CD8-positive, alpha-beta memory T cell (primary cell): ENCODE measurements at places on chromosomes 7 and 10. TPM values are rescaled to one million over a fixed set of nuclear protein-coding genes. Genes with fewer than 3 reads are reported as not detected.

DNA sequence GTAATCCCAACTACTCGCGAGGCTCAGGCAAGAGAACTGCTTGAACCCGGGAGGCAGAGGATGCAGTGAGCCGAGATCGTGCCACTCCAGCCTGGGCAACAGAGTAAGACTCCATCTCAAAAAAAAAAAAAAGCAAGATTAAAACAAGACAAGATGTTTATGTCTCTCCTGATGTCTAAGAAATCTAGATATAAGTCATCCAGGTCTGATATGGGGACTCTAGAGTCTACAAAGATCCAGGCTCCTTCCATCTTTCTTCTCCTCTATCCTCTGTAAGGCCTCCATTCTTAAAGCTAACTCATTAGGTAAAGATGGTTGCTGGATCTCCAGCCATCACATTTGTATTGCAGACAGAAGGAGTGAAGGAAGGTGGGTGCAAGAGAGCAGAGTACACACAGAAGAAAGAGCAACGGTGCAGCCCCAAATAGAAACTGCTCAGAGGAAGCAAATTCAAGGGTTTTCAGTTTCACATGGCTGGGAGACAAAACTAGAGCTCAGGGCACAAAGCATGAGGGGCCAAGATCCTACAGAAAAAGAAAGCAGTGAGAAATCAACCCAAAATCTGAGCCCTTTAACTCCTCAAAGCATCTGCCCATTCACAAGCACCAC is 57.6 kb downstream of the USP6NL start:
- no peaks in the 10 kb centered on the region for H3K36me3 ChIP-seq
- H3K27ac ChIP-seq: no peak overlapping the region
- no peaks in the 10 kb centered on the region for H3K27me3 ChIP-seq

GRCh38 chr7:83504330-83504729 is 144.6 kb downstream of the SEMA3E start:
- no peak overlapping the region for H3K27ac ChIP-seq
- H3K4me3 ChIP-seq: no peak overlapping the region
- no peaks in the 10 kb centered on the region for H3K4me1 ChIP-seq
- H3K27me3 ChIP-seq: no peaks in the 10 kb centered on the region
- H3K36me3 ChIP-seq: no peaks in the 10 kb centered on the region

DNA sequence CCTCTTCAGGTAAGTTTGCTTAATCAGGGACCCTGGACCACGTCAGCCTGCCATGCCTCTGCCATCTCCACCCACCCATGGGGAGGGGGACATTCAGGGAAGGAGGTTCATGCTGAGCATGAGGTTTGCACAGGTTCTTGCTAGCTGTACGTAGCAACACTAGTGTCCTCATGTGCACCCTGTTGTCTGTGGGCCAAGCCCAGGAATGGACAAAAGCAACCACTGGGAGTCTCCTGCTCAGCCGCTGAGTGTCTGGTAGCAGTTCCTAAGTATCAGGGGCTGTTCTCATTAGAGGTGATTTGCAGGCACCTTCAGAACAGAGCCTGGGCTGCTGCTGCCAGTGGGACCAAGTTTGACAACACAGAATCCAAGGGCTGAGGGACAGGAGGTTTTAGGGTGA is 17.9 kb downstream of the CASP7 start:
- H3K27me3 ChIP-seq: no peaks in the 10 kb centered on the region
- no peaks in the 10 kb centered on the region for H3K4me1 ChIP-seq
- H3K27ac ChIP-seq: no peak overlapping the region

- H3K27me3 ChIP-seq: no peaks in the 10 kb centered on the region
- DNase-seq: no peak
Observed at GRCh38 chr7:120272261-120272660, 714 bp upstream of the KCND2 start.

DNA sequence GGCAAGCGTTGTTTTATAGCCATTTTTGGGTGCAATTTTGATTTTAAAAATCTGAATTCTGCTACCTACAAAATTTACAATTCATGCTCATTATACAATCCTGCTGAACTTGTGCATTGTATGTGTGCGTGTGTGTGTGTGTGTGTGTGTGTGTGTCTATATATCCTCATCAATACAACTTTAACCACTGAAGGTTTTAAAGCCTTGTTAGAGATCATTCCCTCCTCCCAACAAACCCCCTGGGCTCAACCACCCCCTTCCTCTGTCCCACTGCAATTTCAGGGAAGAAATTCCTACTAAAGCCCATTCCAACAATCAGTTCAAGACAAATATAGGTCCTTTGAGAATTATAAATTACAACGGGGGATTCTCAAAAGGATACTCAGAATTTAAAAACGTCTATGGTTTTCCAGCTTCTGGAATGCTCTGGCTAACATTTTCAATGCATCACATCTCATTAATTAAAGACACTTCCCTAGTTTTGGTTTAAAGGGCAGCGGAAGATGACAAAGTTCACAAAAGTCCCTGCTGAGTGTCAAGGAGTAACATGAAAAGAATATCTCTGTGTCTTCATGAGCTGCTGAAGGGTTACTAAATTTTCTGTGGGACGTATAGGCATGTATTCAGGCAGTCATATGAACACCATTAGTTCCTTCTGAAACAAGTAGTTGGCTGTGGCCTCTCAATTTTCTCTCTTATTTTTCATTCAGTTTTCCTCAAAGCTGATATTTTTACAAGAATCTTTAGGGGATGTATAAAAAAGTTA is 889 bp upstream of the SEMA3A start:
- no peaks in the 10 kb centered on the region for H3K27me3 ChIP-seq
- no peak overlapping the region for H3K27ac ChIP-seq
- peak overlapping the region; percentile 33 for H3K4me3 ChIP-seq
- DNase-seq: no peak
- H3K4me1 ChIP-seq: peaks cover 7% of the 10 kb centered on the region

DNA sequence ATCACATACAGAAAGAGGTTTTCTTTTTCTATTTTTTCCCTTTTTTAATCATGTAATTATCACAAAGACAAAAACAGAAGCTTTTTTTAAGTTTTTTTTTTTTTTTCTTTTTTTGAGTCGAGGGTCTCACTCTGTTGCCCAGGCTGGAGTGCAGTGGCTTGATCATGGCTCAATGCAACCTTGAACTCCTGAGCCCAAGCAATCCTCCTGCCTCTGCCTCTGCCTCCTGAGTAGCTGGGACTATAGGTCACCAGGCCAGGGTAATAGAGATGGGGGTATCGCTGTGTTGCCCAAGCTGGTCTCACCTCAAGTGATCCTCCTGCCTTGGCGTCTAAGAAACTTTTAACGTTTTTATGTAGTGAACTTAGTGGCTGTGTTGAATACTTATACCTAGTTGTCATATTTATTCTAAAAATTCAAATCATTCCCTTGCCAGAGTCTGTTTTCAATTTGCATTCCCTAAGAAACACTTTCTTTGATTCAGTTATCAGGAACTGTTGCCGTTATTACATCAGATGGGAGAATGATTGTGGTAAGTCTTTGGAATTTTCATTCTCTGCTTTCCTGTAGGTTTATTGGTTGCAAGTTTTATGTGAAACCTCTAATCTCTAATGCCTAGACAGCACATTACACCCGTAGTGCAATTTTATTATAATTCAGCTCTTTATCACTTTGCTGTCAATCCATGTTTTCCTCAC is 1.3 kb downstream of the LSM8 start:
- H3K36me3 ChIP-seq: peaks cover 15% of the 10 kb centered on the region
- H3K4me1 ChIP-seq: peaks cover 39% of the 10 kb centered on the region
- no peak for DNase-seq
- H3K4me3 ChIP-seq: peak overlapping the region; percentile 90
- H3K27ac ChIP-seq: peak overlapping the region; percentile 95

DNA sequence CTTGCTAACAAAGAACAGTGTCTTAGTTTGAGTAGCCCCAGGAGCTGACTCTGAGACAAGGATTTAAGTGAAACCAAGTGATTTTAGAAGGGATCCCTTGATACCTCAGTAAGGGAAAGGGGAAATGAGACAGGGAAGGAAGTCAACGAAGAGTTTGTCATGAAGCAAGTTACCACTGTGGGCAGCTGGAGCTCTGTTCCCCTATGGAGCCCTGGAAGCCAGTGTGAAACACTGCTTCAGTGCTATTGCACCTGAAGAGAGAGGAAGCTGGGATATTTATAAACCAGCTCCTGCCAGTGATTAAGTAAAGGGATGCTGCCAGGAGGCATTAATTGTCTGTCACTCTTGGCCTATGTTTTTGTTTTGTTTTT is 58.9 kb upstream of the WAPL start:
- H3K36me3 ChIP-seq: no peaks in the 10 kb centered on the region
- no peak overlapping the region for H3K27ac ChIP-seq
- H3K27me3 ChIP-seq: no peaks in the 10 kb centered on the region
- no peak for DNase-seq
- no peak overlapping the region for H3K4me3 ChIP-seq

- no peak overlapping the region for H3K4me3 ChIP-seq
- H3K27me3 ChIP-seq: no peaks in the 10 kb centered on the region
- H3K36me3 ChIP-seq: no peaks in the 10 kb centered on the region
- no peak for DNase-seq
- no peaks in the 10 kb centered on the region for H3K4me1 ChIP-seq
Observed at GRCh38 chr10:3054183-3054850, 13.0 kb upstream of the PFKP start.

GRCh38 chr7:119175911-119176627 is 951.6 kb downstream of the ANKRD7 start:
- no peaks in the 10 kb centered on the region for H3K36me3 ChIP-seq
- no peak overlapping the region for H3K4me3 ChIP-seq
- DNase-seq: no peak

DNA sequence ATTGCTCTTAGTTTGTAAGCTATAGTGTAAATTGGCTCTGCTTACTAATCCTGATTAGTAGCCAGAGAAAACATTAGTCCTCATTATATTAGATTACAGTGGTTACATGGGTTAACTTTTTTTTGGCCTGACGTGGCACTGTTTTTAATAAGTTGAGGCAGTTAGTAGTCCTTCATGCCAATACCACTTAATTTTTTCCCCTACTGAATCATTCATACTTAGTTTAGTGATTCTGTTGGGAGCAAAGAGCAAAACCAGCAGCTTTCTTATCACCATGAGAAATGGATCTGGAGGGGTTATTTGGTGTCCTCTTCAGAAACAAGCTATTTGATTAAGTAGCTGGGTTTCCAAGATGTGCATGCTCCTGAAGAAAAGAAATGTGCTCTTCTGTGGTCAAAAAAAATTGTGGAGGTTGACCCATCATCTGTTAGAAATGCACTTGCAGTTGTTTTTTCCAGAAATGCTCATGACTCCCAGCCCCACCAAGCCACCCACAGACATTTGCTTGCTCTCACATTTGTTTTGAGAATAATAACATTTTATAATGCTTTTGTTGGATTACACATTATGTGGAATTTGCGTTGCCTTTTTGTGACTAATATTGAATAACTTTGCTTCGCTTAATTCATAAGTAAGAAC is 258.5 kb downstream of the HDAC9 start:
- no peak overlapping the region for H3K27ac ChIP-seq
- H3K36me3 ChIP-seq: no peaks in the 10 kb centered on the region
- no peak for DNase-seq
- no peaks in the 10 kb centered on the region for H3K4me1 ChIP-seq
- H3K27me3 ChIP-seq: no peaks in the 10 kb centered on the region

GRCh38 chr7:66860767-66861166 is 60.3 kb upstream of the TMEM248 start:
- H3K4me1 ChIP-seq: no peaks in the 10 kb centered on the region
- H3K4me3 ChIP-seq: no peak overlapping the region
- DNase-seq: no peak
- H3K27me3 ChIP-seq: no peaks in the 10 kb centered on the region
- H3K27ac ChIP-seq: no peak overlapping the region
- H3K36me3 ChIP-seq: no peaks in the 10 kb centered on the region

GRCh38 chr10:122053314-122053713 is 64.4 kb downstream of the TACC2 start:
- no peaks in the 10 kb centered on the region for H3K27me3 ChIP-seq
- no peak overlapping the region for H3K27ac ChIP-seq
- no peaks in the 10 kb centered on the region for H3K4me1 ChIP-seq

- H3K4me1 ChIP-seq: no peaks in the 10 kb centered on the region
- H3K4me3 ChIP-seq: no peak overlapping the region
- no peak for DNase-seq
- H3K36me3 ChIP-seq: no peaks in the 10 kb centered on the region
- no peaks in the 10 kb centered on the region for H3K27me3 ChIP-seq
Observed at GRCh38 chr10:98642281-98642680, 195.5 kb upstream of the HPS1 start.

DNA sequence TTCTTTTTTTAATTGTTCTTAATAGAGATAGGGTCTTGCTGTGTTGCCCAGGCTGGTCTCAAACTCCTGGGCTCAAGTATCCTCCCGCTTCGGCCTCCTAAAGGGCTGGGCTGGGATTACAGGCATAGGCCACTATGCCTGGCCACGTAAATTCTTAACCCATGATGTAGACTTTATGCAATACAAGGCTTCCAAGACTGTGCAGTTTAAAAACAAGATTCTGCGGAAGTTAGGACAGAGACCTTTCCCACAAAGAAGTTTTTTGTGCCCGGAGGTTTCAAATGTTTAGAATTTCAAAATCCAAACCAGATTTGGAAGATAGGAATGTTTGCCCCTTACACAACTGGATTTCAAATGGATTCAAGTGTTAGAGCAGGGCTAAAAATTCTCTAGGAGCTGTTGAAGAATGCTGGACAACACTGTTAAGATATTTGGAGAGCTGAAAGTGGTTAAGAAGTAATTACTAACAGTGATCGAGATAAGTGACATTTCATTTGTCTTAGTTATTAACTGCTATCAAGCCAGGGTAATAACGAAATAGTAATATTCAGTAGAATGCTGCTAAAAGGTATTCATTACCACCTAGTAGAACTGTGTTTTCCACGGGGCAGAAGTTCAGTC is 7.4 kb downstream of the APBB1IP start:
- no peak for DNase-seq
- no peak overlapping the region for H3K4me3 ChIP-seq
- no peaks in the 10 kb centered on the region for H3K36me3 ChIP-seq
- H3K4me1 ChIP-seq: peaks cover 77% of the 10 kb centered on the region
- no peaks in the 10 kb centered on the region for H3K27me3 ChIP-seq

GRCh38 chr7:32062150-32062549 is 8.1 kb downstream of the PDE1C start:
- H3K4me3 ChIP-seq: no peak overlapping the region
- no peaks in the 10 kb centered on the region for H3K27me3 ChIP-seq
- DNase-seq: no peak
- no peaks in the 10 kb centered on the region for H3K4me1 ChIP-seq
- H3K36me3 ChIP-seq: no peaks in the 10 kb centered on the region

Gene PSD
- 2.5 TPM for total RNA-seq

Gene SLC18A3
- total RNA-seq: not detected

Gene ASB10
- not detected for total RNA-seq

Gene SAP25
- total RNA-seq: 13.9 TPM

Gene ZPBP
- total RNA-seq: 0.22 TPM

Gene ADRB1
- 0.50 TPM for total RNA-seq

Gene FGFBP3
- 3.1 TPM for total RNA-seq

Gene UNCX
- total RNA-seq: not detected

Gene JCAD
- total RNA-seq: 0.02 TPM

Gene TFR2
- total RNA-seq: 14.6 TPM

Gene GIMAP5
- 63.9 TPM for total RNA-seq
